Activated CD4-positive, alpha-beta T cell treated with anti-CD3 and anti-CD28 coated beads, Interleukin-2, Interleukin-4, amounts not matched to agents 100 ng/mL and 50 ng/mL, durations not matched to agents 16 hours and 8 hours (primary cell): ENCODE measurements at places on chromosomes 1 and 21.

- no peak for DNase-seq
Measured at GRCh38 chr1:172373864-172374263, 46.6 kb upstream of the C1orf105 start.

DNA sequence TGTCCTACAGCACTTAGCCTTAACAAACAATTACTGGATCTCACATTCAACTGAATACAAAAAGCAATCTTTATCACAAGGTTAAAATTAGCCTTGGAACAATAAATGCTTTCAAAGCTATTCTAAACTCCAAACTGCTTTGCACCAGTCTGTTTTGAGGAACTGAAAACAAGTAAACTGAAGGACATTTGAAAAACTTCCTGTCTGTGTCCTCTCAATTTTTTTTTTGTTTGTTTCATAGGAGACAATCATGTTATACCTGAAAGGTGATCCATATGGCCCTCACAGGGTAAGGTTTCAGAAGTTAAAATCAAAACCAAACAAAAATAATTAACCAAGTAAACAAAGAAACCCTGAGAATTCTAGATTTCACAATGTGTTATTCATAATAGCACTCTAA lies 459.1 kb downstream of the DPYD start:
- no peak for DNase-seq

- DNase-seq = no peak
Measured at GRCh38 chr21:42836767-42837301, 42.5 kb downstream of the WDR4 start.

DNA sequence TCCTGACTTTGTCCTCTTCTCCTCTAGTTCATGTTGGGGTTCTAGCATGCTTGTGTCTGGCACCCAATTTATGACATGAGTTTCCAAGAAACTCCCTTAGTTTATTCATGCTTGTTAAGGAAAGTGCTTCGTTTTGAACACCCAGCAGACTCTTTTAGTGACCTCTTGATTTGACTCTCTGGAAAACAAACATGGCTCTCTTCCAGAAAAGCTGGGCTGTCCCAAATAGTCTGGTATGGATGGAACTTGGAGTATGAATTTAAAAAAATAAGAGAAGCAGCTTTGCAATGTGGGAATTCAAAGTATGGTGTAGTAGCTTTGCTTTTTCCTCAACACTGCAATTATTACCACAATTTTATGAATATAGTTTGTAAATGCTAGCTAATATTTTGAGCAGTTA lies 143.4 kb upstream of the C8B start:
- DNase-seq = no peak

GRCh38 chr1:243292117-243292516 lies 36.3 kb downstream of the SDCCAG8 start:
- DNase-seq = no peak

DNA sequence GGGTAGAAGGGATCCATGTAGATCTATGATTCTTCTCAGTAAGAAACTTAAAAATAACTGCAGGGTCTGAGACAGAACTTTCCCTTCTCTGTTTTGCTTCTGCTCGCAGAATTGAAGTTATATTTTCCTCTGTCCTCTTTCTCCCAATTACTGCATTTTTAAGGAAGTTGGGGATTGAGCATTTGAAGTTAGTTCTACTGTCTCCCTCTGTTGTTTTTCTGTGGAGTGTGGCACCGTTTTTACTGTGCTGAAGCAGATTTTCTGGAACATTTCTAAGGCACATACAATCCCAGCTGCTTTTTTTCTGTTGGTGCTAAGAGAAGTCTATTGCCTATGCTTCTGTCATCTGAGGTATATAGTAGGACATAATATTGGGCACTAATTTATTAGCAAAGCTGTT lies 43.3 kb downstream of the RASAL2 start:
- DNase-seq = no peak

- no peak for DNase-seq
Measured at GRCh38 chr1:50742523-50742922, 217.5 kb downstream of the FAF1 start.

DNA sequence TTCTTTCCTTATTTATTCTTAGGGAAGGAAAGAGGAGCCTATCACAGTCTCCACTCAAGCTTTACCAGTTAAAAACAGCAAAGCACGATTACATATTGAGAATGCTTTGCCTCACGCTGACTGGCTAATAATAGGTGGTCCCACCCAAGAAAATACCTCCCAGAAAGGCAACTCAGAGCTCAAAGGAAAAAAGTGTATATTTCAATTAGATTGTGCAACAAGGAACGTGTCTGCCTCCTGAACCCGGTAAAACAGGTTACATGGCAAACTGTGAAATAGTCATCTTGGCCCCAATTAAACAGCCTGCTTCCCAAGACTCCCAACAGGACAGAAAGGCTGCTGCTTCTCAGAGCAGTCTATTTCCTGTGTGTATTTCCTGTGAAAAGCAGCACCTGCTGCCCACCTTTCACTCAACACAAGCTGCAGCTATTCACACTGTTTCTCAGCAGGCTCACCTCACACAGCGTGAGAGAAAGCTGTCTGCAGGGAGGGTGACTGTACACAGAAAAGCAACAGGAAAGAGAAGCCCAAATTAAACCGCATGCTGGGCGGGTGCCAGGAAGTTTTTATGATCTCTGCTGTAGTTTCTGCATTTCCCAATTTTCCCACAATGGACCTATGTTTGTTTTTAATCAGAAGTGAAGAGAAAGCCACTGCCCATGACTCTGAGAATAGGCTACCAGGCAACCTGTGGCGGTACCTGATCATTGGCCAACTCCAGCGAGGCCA lies 44.0 kb downstream of the URB1 start:
- no peak for DNase-seq

DNA sequence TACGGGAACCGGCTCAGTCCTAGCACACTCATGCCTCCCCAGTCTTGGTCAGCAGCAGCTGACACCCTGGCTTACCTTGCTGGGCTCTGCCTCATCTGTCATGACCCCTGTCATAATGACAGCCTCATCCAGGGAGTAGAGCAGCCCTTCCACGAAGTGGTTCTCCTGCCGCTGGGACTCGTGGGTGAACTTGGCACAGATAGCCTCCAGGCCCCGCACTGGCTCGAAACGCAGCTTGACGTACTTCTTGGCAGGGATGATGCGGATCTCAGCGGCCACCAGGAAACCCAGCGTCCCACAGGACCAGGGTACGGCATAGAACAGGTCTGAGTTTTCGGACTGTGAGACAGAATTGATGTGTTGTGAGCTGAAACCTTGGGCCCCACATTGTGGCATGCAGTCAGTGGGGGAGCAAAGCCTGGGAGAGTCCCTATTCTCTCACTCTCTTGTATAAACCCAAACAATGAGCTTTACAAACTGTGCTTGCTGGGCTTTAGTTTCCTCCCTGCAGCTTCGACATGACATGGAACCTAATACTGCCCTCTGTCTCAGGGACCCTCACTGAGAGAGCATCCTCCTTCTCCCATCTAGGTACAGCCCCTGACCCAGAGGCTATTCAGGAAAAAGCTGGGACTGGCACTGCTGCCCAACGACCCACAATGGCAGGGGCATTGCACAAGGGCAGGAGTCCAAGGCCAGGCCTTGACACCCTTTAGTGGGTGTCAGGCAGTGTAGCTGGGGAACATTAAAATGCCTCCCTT lies 15.5 kb downstream of the DHCR24 start:
- no peak for DNase-seq

DNA sequence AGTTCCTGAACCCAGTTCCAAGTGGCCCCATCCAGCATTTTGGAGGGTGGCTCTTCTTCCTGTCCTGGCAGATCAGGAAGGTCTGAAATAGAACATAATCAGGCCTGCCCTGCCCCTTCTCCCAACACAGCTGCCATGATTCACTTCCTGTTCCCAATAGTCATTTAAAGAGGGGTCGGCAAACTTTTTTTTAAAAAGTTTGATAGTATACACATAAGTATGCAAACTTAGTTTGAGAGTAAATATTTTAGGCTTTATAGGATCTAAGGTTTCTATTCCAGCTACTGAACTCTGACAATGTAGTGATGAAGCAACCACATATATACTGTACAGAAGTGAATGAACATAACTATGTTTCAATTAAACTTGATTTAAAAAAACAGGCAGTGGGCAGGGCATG lies 66.4 kb downstream of the LUZP1 start:
- no peak for DNase-seq

DNA sequence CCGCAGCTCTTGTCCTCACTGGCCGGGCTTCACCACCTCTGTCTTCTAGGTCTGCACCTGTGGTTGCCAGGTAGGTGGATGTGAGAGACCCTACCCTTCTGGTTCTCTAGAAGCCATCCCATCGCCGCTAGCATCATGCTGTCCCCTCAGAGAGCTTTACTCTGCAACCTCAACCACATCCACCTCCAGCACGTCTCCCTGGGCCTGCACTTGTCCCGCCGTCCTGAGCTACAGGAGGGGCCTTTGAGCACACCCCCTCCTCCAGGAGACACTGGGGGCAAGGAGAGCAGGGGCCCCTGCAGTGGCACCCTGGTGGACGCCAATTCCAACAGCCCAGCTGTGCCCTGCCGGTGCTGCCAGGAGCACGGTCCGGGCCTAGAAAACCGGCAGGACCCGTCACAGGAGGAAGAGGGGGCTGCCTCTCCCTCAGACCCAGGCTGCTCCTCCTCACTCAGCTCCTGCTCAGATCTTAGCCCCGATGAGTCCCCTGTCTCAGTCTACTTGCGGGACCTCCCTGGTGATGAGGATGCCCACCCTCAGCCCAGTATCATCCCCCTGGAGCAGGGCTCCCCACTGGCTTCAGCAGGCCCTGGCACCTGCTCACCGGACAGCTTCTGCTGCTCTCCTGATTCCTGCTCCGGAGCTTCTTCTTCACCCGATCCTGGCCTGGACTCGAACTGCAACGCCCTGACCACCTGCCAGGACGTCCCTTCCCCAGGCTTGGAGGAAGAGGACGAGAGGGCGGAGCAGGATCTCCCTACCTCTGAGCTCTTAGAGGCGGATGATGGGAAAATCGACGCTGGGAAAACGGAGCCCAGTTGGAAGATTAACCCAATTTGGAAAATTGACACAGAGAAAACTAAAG lies 1.2 kb downstream of the RUSC1 start:
- no peak for DNase-seq

- no peak for DNase-seq
Measured at GRCh38 chr21:28801906-28802305, 190.8 kb downstream of the LTN1 start.

GRCh38 chr21:14869984-14870852 lies 194.6 kb downstream of the NRIP1 start:
- no peak for DNase-seq
